ENCODE measurements at places on chromosomes 2 and 18.

DNA sequence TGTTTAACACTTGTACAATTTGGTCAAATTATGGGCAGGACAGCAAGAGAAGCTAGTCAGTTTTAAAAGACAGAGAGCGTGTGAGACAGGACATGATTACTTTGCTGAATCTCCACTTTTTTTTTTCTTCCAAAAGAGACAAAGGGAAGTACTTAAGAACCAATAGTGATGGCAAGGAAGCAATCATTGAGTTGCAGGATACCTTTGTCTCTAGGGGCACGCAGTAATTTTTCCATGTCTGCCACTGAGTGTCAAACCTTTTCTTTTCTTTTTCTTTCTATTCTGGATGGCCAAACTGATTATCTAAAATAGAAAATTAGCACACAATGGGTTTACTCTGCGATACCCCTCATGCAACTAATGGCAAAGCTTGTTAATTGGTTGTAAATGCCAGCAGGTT, 533.0 kb downstream of the PLCL1 start:
- no peak for DNase-seq

DNA sequence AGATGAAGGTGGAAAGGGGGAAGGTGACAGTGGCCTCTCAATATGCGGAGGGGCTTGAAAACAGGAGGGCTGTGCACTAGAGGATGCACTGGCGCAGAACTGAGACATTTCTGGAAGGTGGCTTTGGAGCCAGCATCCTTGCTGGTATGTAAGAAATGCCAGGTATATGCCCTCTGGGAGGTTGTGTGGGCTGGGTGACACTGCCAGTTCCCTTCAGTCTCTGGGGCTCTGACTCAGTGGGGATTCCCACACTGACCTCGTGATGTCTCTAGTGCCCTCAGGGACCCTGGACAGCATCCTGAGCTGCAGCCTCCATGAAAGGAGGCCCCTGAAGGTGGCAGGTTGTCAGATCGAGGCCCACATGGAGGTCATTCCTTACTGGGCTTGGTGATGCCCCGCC, 74.0 kb downstream of the AGAP1 start:
- no peak for DNase-seq

GRCh38 chr2:203469546-203469945, 65.6 kb downstream of the RAPH1 start:
- no peak for DNase-seq

DNA sequence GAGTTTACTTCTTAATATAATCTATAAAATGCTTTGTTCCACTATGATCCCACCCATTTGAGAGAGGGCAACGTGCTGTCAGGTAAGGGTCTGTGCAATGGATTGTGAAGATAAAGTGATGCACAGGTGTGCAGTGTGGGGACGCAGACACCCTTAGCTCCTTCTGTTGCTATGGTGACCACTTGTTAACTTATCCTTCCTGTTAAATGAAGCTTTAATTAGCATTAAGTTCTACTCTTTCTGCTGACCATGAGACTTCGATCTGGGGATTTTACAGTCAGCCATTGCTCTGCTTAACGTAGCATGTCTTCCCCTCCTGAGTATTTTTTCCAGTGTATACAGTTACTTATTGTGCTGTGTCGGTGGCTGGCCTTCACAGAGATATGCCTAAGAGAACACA, 23.1 kb upstream of the ALKAL2 start:
- DNase-seq = no peak

- no peak for DNase-seq
Measured at GRCh38 chr2:113309655-113310387, 31.1 kb upstream of the PAX8 start.

DNA sequence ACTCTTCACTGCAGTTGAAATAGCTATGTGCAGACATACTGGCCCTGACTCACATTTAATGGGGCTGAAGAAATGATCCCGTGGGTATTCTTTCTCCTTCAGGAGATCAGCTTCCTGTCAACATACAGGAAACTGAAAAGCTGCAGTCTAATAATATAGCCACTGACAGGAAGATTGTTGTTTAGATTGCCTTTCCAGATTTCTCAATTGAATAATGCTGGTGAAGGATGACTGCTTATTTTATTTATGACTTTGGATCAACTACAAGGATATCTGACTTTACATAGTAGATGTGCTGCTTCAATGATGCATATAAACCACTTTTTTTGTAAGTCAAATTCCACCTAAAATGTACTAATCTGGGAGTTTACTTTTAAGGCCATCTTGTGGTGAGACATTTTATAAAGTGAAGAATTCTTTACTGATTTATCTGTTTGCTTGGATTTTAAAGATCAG, 93.4 kb upstream of the MAP4K3 start:
- no peak for DNase-seq

DNA sequence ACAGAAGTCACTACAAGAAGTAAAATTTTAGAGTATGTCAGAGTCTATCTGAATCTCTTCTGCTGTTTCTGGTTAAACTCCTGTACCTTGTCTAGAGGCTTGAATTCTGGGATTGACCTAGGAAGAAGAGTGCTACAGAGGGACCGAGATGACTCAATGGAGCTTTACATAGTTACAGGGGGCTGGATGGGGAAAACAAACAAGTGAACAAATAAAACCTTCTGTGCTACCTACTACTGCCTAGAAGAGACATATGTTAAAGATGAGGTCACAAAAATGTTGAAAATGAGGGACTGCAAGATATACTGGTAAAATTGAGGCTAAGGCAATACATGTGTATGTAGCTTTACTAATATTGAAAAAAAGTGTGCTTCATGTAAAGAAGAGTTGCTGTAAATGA, 265.4 kb upstream of the TFPI start:
- DNase-seq = no peak

DNA sequence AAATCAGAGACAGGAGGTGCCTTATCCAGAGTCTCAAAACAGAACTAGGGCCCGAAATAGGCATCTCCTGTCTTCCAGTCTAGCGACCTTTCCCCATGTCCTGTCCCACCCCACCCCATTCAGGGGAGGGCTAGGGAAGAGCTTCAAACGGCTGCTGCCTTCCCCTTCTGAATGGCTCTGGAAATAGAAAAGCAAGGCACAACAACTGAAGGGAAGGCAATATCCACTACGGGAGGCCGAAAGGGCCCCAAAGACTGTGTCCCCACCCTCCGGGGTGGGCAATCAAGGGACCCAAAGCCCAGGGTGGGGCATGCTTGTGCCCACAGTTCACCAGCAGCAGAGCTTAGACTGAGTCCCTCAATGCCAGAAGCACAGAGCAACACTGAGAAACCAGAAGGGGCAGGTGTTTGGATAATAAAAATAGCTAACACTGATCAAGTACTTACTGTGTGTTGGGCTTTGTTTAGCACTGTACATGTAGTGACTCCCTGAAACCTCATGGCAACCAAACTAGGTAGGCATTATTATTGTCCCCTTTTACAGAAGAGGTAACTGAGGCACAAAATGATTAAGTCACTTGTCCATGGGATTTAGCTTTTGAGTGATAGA, 38.5 kb downstream of the CYRIA start:
- no peak for DNase-seq

GRCh38 chr2:36741188-36741837, 44.8 kb downstream of the VIT start:
- no peak for DNase-seq

- no peak for DNase-seq
Measured at GRCh38 chr2:163351966-163352365, 383.8 kb downstream of the FIGN start.

DNA sequence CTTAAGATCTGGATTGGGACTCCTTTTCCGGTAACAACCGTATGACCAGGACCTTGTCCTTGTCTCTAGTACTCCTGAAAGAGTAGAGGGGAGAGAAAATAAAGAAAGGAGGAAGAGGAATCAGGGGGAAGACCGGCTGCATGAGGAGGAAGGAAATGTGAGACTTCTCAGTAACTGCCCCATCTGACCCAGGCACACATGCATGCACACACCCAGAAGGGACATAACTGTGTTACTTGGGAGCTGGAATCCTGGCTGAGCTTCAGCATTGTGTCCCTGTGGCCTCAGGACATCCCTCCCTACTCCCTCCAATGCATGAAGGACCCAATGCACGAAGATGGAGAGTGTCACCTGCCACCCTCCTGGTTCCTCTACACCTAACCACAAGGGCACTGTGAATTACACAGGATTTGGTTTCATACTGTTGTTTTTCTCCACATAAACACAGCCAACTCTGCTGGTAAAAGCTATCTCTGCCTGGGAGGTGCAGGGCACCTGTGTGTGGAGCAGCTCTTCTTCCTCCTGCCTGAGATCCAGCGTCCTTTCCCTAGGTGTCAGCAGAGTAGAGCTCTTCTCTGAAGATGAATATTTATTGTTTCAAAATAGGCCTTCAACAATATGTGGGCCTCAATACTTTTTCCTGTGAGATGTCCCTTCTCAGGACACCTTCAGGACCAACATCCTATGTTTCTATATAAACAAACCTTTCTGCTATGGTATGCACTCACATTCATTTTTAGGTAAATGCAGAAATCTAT, 574.1 kb upstream of the ID2 start:
- no peak for DNase-seq

DNA sequence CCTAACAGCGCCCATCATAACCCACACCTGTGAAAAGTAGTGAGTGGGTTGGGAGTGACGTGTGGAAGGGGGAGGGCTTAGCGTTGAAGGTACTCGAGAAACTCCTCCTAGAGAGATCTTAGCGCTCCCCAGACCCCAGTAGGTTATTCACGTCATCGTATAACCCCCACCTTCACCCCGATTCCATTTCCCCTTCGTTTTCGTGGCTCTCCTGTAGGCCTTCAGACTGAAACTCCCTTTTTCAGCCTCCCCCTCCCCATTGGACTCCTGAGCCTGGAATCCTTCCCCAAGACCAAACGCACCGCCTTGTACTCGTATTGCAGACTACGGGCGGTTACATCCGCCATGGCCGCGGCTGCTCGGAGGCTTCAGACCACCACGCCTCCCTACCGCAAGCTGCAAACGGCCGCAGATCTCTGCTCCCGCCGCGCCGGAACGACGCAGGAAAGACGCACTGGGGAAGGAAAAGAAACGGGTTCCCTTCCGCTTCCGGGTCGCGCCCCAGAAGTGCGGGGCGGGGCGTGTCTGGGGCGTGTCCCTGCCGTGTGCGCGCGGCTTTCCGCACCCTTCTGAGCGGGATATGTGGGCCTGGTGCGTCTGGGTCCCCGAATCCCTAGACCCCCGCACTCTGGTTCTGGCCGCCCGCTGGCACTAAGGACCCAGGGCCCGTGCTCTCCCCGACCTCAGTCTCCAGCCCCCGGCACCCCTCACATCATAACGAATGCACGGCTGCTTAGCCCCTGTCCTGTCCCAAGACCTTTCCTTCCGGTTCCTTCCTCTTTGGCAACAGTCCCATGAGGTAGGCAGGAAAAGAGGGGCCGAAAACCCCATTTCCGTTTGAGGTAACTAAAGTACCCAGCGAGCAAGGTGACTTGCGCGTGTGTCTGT, at the start of gene SNRNP200:
Gene SNRNP200, minus strand, starts transcription at position 456 of the 888 bp plus-strand sequence. Its CDS starts 109 bp downstream, at position 347.
- DNase-seq = peak; percentile 92

GRCh38 chr2:53952519-53952918, 18.3 kb downstream of the PSME4 start:
- DNase-seq = no peak

GRCh38 chr18:51248685-51249084, 51.2 kb upstream of the MEX3C start:
- no peak for DNase-seq

GRCh38 chr18:35344736-35345459, 678 bp upstream of the ZNF24 start:
- DNase-seq = no peak

DNA sequence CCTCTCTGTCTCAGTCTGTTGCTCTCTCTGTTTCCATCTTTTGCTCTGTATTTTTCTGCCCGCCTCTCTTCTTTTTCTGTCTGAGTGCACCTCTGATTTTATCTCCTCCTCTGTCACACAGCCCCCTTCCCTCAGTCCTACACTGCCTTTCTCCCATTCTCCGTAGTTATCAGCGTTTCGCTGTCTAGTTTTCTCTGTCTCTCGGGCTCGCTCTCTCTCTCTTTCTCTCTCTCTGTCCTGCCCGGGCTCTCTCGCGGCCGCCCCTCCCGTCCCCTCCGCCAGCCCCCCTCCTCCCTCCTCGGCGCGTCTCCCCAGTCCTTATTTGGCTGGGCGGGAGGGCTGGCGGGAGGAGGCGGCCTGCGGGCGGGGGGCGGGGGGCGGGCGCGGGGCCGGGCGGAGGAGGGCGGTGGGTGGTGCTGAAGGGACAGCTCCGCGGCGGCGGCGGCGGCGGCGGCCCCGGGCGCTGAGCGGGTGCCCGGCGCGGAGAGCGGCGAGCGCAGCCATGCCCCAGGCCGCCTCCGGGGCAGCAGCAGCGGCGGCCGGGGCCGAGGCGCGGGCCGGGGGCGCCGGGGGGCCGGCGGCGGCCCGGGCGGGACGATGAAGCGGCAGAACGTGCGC, at the start of gene KCNK3:
Gene KCNK3, plus strand, starts transcription at position 444 of the 618 bp plus-strand sequence. Its CDS starts 154 bp downstream, at position 598.
- peak; percentile 59 for DNase-seq

- DNase-seq = no peak
Measured at GRCh38 chr2:171566057-171566456, 43.8 kb downstream of the CYBRD1 start.
